ENCODE measurements at places on chromosomes 2 and 18. TPM values are rescaled to one million over a fixed set of nuclear protein-coding genes. Genes with fewer than 3 reads are reported as not detected.

DNA sequence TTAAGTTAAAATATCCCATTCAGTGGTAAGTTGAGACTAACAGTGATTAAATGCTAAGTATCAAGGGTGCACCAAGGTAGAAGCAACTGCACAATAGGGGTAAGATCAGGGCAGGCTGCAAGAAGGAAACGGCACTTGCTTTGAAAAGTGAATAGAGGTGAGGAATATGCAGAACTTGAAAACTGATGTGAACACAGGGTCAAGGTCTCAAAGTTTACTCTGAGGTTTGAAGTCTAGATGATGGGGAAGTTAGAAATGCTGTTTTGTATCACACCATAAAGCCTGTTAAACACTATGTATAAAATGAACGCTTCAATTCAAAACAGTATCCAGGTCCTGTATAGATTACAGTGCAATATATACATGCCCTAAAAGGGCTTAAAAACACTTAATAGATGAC lies 50.8 kb downstream of the GRB14 start:
- DNase-seq: no peak

DNA sequence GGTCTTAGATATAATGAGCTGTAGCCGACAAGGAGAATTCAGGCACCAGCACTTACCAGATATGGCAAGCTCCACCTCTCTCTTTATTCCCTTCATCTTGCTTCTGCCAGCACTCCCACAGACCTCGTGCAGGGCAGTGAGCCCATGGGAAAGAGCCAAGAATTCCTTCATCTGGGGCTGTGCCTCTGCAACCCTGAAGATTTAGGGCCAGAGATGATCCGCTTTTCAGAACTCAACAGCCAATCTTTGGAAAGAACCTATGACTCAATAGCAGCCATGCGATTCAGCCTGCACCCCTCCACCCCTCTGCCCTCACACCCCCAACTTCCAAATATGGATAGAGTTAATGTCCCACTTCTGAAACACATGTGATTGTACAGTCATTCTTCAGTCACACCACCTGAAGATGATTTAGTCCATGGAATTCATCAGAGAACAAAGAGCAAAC lies 533.7 kb upstream of the TNP1 start:
- peak; percentile 94 for DNase-seq

DNA sequence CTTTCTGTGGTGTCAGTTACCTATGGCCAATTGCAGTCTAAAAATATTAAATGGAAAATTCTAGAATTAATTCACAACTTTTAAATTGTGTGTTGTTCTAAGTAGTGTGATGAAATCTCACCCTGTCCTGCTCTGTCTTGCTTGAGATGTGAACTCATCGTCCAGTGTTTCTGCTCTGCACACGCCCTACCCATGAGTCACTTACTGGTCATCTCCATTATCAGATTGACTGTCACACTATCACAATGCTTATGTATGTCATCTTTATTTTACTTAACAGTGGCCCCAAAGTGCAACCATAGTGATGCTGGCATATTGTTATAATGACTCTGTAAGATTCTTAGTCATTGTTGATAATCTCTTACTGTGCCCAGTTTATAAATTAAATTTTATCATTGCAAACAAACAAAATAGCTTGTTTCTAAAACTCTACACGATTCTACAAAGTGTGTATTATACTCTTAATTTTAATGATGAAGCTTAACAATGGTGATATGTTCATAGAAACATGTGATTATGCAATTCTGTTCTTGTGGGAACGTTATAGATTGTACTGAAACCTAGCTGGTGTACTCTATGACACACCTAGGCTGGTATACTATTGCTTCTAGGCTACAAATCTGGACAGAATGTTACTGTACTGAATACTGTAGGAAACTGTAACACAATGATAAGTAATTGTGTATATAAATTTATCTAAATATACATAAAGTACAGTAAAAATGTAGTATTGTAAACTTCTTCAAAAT lies 1086.8 kb upstream of the PIK3C3 start:
- DNase-seq: no peak

GRCh38 chr18:49565612-49566011 lies 3.8 kb downstream of the LIPG start:
- no peak for DNase-seq

- DNase-seq: no peak
Measured at GRCh38 chr2:118774458-118775133, 72.9 kb downstream of the EN1 start.

- no peak for DNase-seq
Measured at GRCh38 chr2:9382604-9383235, 40.6 kb downstream of the ITGB1BP1 start.

DNA sequence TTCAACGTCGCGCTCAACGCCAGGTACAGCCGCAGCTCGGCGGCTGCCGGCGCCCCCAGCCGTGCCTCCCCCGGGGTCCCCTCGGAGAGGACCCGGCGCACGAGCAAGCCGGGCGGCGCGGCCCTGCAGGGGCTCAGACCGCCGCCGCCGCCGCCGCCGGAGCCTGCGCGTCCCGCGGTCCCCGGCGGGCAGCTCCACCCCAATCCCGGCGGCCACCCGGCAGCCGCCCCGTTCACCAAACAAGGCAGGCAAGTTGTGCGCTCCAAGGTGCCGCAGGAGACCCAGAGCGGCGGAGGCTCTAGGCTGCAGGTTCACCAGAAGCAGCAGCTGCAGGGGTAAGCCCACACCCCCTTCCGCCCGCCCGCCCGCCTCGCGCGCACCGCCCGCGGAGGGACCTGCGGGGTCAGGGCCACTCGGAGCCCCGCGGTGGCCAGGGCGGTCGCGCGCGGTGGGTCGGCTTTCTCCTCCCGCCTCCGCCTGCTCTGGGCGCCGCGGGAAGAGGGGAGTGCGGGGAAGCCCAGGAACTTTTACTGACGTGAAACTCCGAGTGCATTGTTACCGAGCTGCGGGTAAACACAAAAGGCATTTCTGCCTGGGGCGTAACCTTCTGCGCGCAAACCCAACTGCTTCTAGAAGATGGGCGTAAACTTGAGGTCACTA lies 861 bp downstream of the LTBP1 start:
- DNase-seq: peak; percentile 88

DNA sequence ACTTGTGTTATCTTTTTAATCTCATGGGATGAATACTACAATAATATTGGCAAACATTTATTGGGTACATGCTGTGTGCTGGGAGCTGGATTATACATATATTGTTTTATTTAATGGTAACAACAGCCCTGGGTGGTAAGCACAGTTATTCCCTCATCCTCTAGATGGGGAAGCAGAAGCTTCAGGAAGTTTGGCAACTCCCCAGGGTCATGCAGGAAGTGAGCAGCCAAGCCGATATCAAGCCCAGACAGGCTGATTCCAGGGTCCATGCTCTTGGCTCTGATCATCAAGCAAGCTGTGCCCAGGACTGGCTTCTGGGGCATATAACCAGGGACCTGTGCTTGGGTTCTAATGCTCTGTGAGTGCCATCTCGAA lies 155.8 kb downstream of the ZNF516 start:
- peak; percentile 37 for DNase-seq

- no peak for DNase-seq
Measured at GRCh38 chr18:75635096-75635495, 207.6 kb upstream of the SMIM21 start.

DNA sequence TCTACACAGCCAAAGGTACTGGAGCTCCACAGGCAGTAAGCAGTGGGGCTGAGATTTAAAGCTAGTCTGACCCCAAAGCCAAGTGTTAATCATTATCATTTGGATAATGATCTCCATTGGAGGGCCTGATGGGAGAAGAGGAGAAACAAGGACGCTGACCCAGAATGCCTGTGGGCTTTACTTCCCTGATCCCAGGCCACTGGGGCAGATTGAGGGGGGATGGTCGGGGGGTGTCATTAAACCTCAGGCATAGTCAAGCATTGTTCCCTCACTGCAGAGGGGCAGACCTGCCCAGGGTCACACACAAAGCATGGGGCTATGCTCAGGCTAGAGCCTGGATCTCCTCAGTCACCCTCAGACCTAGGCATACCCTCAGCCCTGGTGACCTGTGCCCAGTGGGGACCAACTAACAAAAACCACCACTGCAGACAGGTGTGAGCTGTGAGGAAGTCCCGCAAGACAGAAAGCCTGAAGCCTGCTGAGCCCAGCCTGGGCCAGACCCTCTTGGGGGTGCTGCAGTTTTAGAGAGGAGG lies 53.4 kb downstream of the SDC1 start:
- DNase-seq: no peak

DNA sequence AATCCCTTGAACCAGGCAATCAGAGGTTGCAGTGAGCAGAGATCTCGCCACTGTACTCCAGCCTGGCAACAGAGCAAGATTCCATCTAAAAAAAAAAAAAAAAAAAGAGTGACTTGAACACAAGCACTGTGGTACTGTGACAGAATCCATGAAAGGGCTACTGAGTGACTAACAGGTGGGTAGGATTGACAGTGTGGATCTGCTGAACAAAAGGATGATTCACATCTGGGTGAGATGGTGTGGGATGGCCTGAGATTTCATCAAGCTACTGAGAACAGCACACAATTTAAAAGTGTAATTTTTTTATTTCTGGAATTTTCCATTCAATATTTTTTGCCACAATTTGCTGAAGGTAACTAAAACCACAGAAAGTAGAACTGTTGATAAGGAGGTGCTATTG lies 13.3 kb upstream of the SP3 start:
- no peak for DNase-seq

GRCh38 chr2:68653538-68653982 lies 10.2 kb downstream of the PROKR1 start:
- DNase-seq: no peak

DNA sequence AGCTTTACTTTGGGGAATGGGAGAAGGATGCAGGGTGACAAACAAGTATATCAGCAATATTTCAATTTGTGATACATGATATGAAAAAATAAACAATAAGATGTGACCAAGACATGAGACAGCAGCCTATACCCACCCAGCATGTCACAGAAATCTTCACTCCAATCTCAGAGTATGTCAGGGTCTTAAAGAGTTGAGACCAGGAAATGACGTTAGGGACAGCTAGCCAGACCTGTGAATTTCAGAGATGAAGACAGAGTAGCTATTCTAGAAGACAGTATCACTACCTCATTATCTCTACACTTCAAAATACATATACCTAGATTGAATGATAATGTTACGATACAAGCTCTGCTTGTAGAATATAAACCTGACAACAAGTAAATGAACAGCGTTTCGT lies 282.8 kb downstream of the ZEB2 start:
- DNase-seq: no peak

GRCh38 chr2:75025633-75026380 lies 67.4 kb downstream of the POLE4 start:
- DNase-seq: peak; percentile 74

DNA sequence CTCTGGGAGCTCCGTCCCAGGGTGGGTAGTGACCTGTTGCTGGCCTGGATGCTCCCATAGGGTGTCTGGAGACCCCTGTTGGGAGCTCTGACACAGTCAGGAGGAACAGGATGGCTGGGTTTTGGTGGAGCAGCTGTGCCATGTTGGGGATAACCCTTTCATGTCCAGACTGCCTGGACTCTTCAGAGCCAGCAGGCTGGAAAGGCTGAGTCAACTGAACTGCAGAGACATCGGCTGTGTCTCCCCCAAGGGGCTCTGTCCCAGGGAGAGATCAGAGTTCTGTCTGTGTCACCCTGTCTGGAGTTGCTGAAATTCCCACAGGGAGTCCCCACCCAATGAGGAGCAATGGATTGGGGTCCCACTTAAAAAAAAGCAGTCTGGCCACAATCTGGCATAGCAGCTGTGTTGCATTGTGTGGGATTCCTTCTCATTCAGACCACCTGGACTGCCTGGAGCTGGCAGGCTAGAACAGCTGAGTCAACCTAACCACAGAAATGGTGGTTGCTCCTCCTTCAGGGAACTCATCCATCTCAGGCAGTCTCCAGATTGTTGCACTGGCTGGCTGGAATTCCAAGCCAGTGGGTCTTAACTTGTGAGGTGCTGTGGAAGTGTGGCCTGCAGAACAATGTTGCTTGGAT lies 37.2 kb downstream of the AGPS start:
- no peak for DNase-seq

- no peak for DNase-seq
Measured at GRCh38 chr2:12296915-12297314, 419.8 kb upstream of the TRIB2 start.

DNA sequence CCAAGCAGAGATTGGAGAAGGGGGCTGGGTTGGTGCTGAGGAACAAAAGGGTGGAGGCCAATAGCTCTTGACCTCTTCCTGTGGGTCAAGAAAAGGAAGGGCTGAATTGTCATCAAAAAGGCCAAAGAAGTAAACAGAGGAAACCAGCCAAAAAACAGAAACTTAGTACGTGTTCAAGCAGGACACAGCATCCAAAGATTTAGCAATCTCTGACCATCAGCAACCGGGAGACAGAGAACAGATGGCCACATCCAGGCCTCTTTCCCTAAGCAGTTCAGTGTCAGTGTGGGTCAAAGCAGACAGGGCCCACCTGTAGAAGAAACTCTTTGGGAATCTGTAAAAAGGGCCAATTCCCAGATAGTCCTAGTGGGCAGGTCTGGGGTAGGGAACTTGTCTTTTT lies 2.9 kb downstream of the DNPEP start:
- no peak for DNase-seq

GRCh38 chr2:145593991-145594614 lies 1074.2 kb upstream of the ZEB2 start:
- DNase-seq: no peak

- DNase-seq: no peak
Measured at GRCh38 chr2:231396058-231396821, 730 bp downstream of the B3GNT7 start.

DNA sequence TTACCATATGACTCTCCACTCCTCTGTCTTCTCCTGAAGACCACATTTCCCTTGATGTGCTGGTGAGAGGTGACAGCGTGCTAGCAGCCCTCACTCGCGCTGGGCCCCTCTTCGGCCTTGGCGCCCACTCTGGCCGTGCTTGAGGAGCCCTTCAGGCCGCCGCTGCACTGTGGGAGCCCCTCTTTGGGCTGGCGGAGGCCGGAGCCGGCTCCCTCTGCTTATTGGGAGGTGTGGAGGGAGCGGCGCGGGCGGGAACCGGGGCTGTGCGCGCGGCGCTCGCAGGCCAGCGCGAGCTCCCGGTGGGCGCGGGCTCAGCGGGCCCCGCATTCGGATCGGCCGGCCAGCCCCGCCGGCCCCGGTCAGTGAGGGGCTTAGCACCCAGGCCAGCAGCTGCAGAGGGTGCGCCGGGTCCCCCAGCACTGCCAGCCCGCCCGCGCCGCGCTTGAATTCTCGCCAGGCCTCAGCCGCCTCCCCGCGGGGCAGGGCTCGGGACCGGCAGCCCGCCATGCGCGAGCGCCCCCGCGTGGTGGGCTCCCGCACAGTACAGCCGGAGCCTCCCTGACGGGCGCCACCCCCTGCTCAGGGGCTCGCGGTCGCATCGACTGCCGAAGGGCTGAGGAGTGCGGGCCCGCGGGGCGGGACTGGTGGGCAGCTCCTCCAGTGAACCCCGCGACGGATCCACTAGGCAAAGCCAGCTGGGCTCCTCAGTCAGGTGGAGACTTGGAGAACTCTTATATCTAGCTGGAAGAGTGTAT lies 246.6 kb upstream of the REG3G start:
- DNase-seq: no peak

Gene SOX11
- 0.29 TPM for total RNA-seq

Gene GALNT14
- not detected for total RNA-seq

Gene OXER1
- 0.58 TPM for total RNA-seq

Gene MYO1B
- total RNA-seq: 16.9 TPM

Gene IL1F10
- total RNA-seq: not detected

Data from esophagus muscularis mucosa (tissue), 4 donors.